CD4-positive, alpha-beta T cell treated with Interleukin-12 subunit alpha and Interleukin-12 subunit beta, for 1 hour (primary cell): ENCODE measurements at places on chromosomes 2 and 18.
A peak's percentile ranks its signal among the peaks of the same experiment; 100 is the strongest.

- no peak for DNase-seq
Measured at GRCh38 chr18:54205959-54206358, 18.5 kb downstream of the MBD2 start.

GRCh38 chr18:9808295-9809241, 77.2 kb upstream of the TXNDC2 start:
- no peak for DNase-seq

DNA sequence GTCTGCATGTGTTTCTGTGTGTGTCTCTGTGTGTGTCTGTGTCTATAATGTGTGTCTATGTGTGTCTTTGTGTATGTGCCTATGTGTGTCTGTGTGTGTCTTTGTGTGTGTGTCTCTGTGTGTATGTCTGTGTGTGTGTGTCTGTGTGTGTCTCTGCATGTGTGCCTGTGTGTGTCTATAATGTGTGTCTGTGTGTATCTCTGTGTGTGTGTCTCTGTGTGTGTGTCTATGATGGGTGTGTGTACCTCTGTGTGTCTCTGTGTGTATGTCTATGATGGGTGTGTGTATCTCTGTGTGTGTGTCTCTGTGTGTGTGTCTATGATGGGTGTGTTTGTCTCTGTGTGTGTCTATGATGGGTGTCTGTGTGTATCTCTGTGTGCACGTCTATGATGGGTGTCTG, 126.2 kb upstream of the GPC1 start:
- no peak for DNase-seq

- no peak for DNase-seq
Measured at GRCh38 chr2:9993488-9994165, 42.1 kb downstream of the GRHL1 start.

DNA sequence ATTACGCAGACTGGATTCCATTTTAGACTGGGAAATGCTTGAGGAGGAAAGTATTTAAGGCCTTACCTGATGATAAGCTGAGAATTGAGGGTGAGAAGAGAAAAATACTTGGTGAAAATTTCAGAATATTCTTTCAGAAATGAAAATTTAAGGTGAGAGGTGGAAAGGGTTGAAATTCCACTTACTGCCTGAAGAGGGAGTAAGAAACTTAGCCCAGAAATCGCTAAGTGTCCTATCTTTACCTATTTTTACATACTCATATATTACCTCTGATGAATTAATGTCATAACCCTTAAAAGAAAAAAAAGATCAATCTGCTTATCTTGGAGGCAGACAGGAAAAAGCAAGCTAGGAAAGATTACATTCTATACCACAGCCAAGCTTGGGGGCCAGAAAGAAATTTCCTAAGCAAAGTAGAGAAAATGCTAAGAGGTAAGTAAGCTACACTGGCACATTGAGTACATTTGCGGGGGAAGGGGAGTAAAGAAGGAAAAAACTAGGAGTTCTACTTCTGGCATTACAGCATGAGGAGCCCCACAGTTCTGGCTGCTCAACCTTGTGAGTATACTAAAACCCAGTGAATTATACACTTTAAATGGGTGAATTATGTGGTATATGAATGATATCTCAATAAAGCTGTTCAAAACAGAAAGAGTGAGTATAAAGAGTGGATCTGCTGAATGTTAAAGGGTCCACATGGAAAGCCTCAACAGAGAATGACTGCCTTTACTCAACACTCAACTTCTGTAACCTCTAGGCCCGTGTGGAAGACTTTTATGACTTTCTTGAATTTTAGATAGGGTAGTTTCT, 33.8 kb downstream of the SMC6 start:
- peak; percentile 24 for DNase-seq

- no peak for DNase-seq
Measured at GRCh38 chr2:10501451-10501961, 53.4 kb upstream of the ODC1 start.

- no peak for DNase-seq
Measured at GRCh38 chr2:120802158-120802557, 66.5 kb downstream of the GLI2 start.

GRCh38 chr2:240965905-240966456, 32.4 kb upstream of the SNED1 start:
- DNase-seq, result no peak

DNA sequence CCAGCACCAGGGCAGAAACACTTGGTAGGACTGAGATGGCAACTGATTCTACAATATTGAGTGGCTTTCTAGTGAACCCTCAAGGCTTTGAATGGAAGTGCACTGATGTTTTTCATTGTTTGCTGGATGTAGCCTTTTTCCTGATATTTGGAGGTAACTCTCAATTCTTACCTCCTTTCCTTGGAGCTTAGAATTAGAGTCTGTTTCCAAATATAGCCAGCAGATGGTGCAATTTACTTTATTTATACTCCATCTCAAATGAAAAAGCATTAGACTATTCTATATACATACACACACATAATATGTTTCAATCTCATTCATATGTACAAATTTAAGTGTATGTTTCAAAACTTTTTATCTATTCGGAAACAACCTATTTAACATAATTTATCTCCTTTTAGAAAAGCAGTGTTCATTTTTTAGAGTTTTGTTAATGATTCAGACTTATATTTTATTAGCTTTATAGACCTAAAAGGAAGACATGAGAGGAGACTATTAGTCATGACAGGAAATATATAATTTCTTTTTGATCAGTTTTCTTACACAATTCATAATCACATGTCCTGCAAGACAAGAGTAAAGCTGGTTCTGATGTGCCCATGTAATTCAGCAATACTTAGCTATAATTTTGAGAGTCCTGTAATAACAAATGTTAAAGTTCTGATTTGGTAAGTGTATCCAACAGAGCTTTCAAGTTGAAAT, 124.8 kb downstream of the NUP35 start:
- DNase-seq, result peak; percentile 11

- DNase-seq, result no peak
Measured at GRCh38 chr2:51789918-51790317, 758.0 kb upstream of the NRXN1 start.

GRCh38 chr2:17517481-17518211, 594 bp downstream of the RAD51AP2 start:
- no peak for DNase-seq

GRCh38 chr2:29749843-29750242, 171.5 kb downstream of the ALK start:
- no peak for DNase-seq

GRCh38 chr18:78640246-78640995, 339.2 kb upstream of the SALL3 start:
- DNase-seq, result no peak

GRCh38 chr2:238151628-238152235, 7.0 kb upstream of the ERFE start:
- DNase-seq, result no peak

GRCh38 chr18:6979954-6980353, 137.6 kb downstream of the LAMA1 start:
- DNase-seq, result no peak

DNA sequence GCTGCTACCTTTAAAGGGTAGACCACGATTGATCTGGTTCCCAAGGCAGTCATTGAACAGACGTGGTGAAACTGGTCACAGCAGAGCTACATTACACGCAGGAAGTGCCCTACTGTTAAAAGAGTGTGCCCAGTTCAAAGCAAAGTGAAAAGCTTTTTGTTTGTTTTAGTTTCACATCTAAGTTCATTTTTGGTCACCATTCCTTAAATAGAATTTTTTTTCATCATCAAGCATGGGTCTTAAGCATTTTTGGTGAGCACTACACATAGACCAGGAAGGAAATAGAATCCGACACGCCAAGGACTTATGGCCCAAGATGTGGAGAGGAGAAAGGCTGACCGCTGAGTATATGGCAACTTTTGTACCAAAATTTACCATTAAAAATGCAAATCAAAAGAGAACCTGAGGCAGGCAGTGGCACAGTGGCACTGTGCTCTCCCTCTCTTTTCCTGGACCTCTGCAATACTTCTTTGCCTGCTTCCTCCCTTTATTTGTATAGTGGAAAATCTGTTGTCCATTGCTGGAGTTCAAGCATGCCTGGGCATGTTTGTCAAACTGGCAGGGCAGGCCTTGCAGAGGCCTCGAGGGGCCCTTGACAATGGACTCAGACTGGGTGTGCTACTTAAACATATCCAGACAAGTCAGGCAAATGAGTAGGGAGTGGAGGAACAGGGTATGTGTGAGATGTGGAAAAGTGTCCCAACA, 42.6 kb upstream of the HNRNPA3 start:
- no peak for DNase-seq

- DNase-seq, result no peak
Measured at GRCh38 chr2:128284037-128284441, 34.6 kb downstream of the HS6ST1 start.

DNA sequence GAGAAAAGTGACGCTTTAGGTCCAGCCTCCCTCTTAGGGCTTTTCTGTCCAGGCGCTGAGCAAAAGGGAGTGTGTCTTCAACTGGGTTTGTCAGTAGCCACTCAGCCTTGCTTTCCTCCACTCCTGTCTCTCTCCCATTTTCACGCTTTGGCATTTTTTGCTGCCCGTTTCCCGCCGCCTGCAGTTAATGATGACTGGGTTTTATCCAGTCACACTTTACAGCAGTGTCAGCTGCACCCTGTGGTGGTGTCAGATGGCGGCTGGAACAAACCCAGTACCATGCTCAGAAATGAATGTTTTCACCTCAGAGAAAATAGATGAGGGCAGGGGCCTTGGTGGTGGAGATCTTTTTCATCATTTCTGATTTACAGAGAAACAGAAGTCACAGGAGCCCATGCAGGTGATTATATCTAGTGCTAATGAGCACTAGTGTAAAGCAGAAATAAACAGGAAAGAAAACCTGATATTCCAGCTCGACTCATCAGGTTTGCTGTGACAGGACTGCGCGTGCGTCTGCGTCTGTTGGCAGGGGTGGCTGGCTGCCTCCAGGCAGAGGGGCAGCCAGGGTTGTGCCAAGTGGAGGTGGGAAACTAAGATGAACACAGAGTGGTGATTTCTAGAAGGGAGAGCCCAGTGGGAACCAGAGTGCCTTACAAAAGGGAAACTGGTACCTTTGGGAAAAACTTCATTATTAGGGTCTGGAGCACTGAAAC, 139.9 kb downstream of the TANC1 start:
- no peak for DNase-seq

- DNase-seq, result no peak
Measured at GRCh38 chr2:39667886-39668276, 2.2 kb downstream of the TMEM178A start.

GRCh38 chr2:186820303-186820702, 28.7 kb downstream of the ZSWIM2 start:
- DNase-seq, result no peak

- DNase-seq, result no peak
Measured at GRCh38 chr2:24238158-24238557, 63.3 kb downstream of the FAM228A start.

GRCh38 chr18:45672637-45673036, 51.3 kb upstream of the SLC14A1 start:
- DNase-seq, result no peak

DNA sequence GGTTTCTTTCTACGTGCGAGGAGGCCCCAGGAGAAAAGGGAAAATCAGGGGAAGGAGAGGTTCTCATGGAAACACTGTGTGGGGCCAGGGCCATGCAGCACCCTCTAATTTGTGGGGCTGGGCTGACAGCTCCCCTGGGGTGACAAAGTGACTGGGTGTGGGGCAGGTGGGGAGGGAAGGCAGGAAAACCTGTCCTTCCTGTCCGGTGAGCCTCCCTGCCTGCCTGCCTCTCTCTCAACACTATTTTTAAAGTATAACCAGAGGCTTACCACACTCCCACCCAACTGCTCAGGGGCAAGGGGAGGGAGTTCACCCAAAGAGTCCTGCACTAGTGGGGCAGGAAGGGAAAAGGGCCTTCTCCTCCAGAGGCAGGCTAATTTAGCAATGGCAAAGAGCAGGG, 10.5 kb upstream of the EPAS1 start:
- DNase-seq, result no peak

DNA sequence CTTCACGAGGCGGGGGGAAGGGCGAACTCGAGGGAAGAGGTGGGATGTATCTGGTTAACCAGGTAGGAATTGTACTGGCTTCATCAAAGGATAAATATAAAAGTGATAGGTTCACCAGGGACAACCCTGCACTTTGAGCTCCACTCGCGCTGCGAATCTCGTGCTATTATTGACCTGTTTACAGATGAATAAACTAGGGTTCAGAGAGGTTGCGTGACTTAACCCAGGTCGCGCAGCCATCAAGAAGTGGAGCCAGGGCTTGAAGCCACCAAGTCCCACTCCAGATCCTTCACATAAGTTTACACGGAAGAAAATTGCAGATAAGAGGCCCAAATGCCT, 1.4 kb upstream of the CYP1B1 start:
- DNase-seq, result no peak

DNA sequence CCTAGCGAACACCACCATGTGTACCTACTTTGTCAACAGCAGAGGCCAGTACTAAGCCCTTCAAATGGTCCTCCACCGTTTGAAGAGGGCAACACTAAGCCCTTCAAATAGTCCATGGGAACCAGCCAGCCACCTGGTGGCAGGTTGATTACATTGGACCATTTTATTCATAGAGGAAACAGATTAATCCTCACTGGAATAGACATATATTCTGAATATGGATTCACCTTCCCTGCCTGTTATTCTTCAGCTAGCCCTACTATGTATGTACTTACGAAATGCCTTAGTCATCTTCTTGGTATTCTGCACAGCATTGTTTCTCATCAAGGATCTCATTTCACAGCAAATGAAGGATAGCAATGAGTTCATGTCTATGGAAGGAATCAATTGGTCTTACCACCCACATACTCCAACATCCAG, 10.0 kb upstream of the ZNF396 start:
- DNase-seq, result no peak

- no peak for DNase-seq
Measured at GRCh38 chr2:105446501-105446900, 47.6 kb upstream of the FHL2 start.

DNA sequence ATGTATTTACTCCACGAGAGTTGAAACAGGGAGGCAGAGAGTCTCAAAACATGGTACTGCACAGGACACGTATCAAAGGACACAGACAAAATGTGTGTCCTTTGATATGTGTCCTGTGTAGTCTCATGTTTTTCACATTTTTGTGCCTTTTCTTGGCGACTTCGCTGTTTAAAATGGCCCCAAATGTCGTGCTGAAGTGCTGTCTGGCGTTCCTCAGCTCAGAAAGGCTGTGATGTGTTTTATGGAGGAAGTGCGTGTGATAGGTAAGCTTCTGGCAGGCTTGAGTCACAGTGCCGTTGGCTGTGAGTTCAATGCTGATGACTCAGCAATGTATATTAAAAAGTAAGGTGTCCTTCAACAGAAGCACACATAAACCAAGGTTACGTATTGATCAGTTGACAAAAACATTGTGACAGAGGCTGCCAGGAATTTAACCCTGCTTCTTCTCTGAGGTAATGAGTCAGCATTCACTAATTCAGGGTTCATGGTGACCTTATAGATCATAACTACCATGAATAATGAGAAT, 78.2 kb downstream of the DYSF start:
- DNase-seq, result no peak

- DNase-seq, result peak; percentile 79
Measured at GRCh38 chr2:11753886-11754699, 7.7 kb downstream of the LPIN1 start.

DNA sequence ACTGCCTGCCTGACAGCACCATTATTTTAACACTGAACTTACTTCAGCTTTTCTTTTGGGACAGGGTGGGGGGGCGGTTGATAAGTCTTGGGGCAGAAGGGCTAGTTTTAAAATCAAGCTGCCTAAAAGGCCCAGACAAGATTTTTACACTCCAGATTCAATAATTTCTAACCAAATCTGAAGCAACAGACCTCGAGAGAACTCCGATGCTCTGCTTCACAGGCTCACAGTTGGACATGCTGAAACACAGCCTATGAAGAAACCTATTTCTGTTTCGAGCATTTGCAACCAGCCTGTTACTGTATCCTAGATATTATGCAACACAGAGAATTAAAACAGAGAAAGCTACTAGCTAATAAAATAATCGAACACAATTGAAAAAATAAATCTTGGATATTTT, 1.3 kb upstream of the MYT1L start:
- DNase-seq, result no peak

- DNase-seq, result no peak
Measured at GRCh38 chr2:232418466-232419244, 12.0 kb downstream of the ALPG start.
